GM23338 (cell line): ENCODE measurements at places on chromosomes 2 and 18.
A peak's percentile ranks its signal among the peaks of the same experiment; 100 is the strongest.

DNA sequence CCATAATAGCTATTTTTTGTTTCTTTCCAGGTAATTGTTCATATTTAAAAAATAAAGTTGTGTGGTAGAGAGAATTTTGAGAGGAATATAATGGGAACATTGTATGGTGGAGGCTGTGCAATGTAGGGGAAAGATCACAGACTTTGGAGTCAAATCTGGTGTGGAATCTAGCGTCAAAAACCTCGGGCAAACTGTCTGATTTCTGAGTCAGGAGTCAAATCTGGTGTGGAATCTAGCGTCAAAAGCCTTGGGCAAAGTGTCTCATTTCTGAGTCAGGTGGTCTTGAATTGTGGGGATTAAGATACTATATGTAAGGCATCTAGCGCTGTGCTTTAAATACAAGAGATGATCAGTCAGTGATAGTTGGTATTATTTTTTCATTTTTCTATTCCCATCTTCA, 5.1 kb downstream of the PTPN4 start:
- no peak for DNase-seq

GRCh38 chr2:141260911-141261310, 869.9 kb downstream of the LRP1B start:
- no peak for DNase-seq

DNA sequence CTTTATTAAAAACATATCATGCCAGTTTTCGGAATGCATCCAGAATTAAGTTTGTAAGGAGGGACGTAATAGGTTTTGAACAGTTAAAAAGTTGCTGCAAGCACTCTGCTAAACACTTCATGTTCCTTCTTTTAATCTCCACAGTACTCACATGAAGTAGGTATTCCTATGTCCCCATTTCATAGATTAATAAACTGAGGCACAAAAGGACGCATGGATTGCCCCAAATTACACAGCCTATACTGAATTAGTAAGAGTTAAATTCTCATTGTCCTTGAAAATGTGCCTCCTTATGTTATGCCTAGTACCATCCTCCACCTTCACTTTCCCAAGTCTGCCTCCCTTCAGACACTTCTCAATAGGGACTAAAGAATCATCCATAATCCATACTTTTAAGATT, 358.9 kb upstream of the ATP5MC3 start:
- no peak for DNase-seq

DNA sequence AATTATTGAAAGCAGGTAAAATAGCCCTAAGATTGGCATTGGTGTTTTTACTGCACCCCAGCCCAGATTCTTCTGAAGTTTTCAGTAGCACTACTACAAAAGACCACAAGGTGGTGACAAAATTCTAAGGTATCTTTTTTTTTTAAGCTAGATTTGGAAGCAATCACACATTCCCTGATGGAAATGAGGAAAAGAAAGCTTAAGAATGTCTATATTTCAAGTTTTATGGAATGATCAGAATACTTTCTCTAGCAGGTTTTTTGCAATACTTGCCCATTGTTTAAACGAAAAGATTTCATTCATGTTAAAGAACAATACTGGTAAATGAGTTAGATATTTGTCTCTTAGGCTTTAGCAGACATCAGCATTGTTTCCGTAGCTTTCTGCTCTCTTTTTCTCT, 32.1 kb upstream of the ZNF638 start:
- peak; percentile 63 for DNase-seq

- peak; percentile 29 for DNase-seq
Measured at GRCh38 chr18:61894751-61895524, 2.1 kb upstream of the RNF152 start.

- no peak for DNase-seq
Measured at GRCh38 chr2:190791347-190791975, 89.2 kb upstream of the GLS start.

GRCh38 chr2:121746071-121746578, 9.3 kb upstream of the TSN start:
- no peak for DNase-seq

DNA sequence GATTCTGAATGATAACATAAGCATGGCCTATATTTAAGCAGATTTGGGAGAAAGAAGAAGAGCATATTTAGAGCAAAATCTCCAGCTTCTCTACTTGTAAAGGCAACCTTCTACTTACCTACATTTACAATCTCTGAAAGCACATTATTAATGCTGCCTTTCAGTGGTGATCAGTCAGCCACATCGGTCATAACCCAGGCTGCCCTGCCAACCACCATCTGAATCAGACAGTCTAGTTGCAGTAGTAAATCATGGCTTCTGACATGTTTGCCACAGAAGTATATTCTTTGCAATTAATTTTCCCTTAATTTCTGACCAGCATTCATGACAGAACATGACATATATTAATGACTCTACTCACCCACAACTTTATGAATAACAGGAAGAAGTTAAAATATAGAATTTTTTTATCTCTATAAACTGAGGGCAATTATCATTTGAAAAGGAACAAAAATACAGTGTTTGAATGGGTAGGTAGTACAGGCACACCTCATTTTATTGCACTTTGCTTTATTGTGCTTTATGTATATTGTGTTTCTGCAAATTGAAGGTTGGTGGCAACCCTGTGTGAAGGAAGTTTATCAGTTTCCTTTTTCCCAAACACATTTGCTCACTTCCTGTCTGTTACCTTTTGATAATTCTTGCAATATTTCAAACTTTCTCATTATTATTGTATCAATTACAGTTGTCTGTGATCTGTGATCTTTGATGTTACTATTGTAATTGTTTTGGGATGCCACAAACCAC, 531.6 kb upstream of the CHAC2 start:
- DNase-seq, result no peak

DNA sequence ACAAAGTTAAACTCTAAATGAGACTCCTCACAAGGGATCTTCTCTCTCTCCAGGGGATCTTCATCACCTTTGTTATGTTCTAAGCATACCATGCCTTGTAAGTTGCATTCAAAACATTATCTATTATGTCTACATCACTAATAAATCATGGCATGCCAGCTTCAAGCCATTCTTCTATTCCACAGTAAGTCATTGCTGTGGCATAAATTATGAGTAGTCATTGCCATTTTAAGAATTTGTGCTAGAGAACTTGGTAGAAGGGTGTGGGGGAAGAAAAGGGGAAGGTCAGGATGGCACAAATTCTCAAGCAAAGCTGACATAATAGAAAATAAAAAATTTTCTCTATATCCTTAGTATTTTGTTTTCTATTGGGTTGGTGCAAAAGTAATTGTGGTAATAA, 33.5 kb downstream of the BARD1 start:
- DNase-seq, result no peak

- no peak for DNase-seq
Measured at GRCh38 chr2:2503864-2504418, 172.9 kb upstream of the MYT1L start.

GRCh38 chr2:33510586-33510968, 34.1 kb downstream of the RASGRP3 start:
- DNase-seq, result no peak

- peak; percentile 6 for DNase-seq
Measured at GRCh38 chr2:239305222-239305575, 95.6 kb downstream of the HDAC4 start.

DNA sequence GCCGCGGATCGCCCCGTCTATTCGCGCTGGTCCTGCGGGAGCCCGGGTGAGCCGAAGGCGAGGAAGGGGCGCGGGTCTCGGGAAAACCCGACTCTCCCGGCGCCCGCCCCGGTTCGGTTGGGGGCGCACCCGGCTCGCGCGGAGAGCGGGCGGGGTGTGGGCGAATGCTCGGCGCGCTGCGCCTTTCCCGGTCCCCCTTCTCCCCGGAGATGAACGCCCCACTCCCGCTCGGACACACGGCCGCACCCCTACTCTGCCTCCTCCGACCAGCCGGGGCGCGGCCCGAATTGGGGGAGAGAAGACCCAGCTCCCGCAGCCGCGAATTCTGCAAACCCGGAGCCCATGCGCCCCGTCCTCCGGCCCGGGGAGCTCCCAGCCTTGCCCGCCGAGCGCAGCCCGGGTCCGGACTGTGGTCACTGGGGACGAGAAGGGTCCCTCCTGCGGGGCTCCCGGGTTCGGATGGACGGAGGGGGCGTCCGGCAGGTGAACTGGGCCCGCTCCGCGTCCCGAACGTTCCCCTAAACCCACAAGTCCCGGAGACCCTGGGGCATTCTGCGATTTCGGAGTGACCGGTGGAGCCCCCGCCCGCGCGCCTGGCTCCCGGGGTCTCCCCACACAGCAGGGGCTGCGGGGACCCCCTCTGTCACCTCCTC, 734 bp downstream of the KCNG2 start:
- peak; percentile 44 for DNase-seq

DNA sequence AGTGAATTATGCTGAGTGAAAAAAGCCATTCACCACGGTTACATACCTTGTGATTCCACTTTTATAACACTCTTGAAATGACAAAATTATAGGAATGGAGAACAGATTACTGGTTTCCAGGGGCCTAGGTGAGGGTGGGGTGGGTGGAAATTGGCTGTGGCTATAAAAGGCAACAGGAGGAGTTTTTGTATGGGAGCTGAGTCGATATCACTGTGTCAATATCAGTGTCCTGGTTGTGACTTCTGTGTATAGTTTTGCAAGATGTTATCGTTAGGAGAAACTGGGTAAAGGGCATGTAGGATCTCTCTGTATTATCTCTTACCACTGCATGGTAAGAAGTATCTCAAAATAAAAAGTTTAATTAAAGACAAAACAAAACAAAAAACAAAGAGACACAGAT, 84.3 kb downstream of the EDAR start:
- DNase-seq, result no peak

GRCh38 chr2:163564236-163564635, 171.6 kb downstream of the FIGN start:
- DNase-seq, result no peak

DNA sequence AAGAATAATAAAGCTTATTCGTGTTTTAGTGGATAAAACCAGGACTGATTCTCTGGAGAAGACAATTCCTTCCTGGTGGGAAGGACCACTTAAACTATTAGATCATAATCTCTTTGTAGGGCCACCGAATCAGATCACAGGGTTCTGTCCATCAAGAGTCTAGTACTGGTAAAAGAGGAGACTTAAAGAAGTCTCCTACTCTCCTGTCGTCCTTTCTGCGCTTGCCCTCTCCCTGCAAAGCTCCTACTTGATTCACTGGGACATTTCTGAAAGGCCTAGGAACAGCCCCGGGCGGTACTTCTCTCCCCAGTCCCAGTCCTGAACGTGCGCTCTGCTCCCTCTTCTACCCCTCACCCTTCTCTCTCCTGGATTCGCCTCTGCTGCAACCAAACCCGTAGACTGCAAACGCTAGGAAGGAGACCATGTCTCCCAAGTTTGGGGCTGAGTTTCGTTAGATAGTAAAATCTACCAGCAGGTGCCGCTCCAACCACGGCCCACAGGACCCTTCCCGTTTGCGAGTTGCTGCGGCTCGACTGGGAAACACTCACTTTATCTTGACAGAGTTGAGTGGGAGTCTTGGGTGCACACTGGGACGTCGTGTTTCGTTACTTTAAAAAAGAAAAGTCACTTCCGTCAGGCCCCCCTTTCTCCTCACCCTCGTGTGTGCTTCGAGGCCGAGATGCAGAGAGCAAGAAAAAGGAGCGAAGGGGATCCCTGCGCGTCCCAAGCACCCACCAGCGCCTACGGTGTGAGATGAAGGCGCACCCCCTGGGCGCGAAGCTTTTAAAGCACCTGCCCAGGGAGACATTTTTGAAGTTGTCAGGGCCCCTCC, 923 bp downstream of the FIGLA start:
- DNase-seq, result peak; percentile 95

- DNase-seq, result no peak
Measured at GRCh38 chr2:23791030-23791429, 135.9 kb downstream of the ATAD2B start.

DNA sequence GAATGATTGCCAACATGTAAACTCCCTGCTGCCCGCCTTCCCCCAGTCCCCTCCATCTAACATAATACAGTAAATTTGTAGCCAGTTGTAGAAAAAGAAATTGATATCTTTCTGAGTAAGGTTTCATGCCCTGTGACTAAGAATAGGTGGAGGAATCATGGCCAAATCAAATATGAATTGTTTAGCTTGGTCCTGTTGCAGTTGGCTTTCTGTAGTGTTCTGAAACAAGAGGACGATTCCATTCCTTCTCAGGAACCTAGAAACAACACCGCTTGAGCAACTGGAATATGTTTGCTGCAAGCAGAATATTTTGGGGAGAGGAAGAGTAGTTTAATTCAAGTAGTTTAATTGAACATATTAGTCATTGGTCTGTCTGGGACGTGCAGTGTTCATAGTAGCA, 7.0 kb upstream of the DRC1 start:
- DNase-seq, result no peak
